ENCODE measurements at places on chromosomes 6 and 20.

GRCh38 chr6:56714982-56715456, 72.3 kb upstream of the DST start:
- DNase-seq = no peak

DNA sequence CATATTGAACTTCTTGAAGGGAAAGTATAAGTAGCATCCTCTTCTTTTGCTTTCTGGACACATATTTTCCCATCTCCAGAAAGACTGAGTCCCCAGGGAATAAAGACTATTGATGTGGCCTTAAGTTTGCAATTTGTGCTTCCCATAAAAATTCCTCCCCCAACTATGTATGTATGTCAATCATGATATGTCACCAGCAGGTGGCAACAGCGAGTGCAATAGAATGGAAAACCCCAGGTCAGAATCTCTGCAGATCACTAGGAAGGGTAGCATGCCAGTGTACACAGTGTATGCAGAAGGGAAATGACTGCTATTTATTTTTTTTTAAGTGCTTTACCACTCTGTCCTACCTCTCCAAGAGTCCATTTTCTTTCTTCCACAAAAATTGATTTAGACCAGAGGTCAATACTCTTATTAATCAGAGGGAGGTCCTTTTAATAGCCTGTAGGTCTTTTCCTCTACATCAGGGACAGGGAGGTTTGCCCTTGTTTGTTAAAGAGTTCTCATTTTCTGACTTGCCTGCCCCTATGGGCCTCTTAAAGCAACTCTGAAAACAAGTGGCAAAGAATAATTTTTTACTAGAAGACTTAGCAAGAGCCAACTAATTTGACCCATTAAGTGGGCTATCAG, 61.4 kb downstream of the BMP2 start:
- DNase-seq = peak; percentile 82

DNA sequence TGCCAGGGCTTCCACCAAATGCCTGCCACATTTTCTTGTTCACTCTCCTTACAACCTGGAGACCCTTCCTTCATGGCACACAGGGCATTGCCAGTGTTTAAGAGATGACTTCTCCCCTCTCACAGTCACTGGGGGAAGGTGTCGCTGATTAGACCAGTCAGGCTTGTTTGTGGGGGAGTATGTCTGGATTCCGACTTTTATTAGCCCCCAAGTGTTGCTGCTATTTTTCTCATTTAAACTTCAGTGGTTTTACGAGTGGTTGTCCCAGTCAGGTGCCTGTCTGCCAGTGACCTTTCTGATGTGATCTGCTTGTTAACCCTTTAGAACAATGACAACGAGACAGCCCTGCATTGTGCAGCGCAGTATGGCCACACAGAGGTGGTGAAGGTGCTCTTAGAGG, 92.3 kb downstream of the ANKS1A start:
- DNase-seq = no peak

- no peak for DNase-seq
Measured at GRCh38 chr6:116016846-116017545, 43.7 kb downstream of the FRK start.

DNA sequence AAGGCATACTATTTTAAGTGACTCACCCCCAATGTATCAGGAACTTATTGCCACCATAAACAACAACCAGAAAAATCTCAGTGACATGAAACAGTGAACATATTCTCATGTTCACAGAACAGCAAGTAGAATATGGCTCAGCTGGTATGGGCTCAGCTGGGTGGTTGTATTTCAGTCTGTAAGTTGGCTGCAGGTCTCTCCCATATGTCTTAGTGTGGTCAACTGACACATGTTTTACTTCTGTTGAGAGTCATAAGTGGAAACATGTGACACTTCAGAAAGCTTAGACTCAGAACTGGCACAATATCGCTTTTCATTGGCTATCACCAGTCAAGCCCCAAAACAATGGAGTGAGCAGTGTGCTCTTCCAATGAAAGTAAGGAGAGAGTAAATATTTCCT, 574.1 kb downstream of the HAO1 start:
- no peak for DNase-seq

DNA sequence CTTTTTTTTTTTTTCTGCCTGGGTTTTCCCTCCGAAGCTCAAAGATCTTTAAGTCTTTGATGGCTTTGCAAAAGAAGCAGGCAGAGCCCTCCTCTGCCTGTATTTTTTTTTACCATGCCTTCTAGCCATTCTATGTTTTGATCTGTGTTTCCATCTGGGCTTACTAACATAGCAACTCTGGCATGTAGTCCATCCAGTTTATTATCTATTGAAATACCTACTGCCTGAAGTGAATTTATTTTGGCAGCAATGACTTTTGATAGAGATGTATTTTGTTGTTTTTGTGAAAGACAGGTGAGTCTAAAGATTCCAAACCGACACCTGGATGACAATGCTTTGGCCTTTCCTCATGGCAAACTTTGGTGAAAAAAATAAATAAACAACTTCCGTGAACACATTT, 1157.7 kb upstream of the MAP3K7 start:
- DNase-seq = no peak

GRCh38 chr6:53768636-53769035, 26.2 kb upstream of the LRRC1 start:
- no peak for DNase-seq

Measured in left colon (tissue), 2 donors.